HFFc6 (cell line): ENCODE measurements at places on chromosomes 6 and 20.

- peaks cover 10% of the 10 kb centered on the region for H3K36me3 ChIP-seq
- no peak for DNase-seq
- H3K4me1 ChIP-seq = no peaks in the 10 kb centered on the region
- H3K27me3 ChIP-seq = peaks cover 3% of the 10 kb centered on the region
These were observed 57.4 kb upstream of the DACT2 start for GRCh38 chr6:168376811-168377483.

GRCh38 chr6:105785066-105785811 is 300.9 kb upstream of the PRDM1 start:
- H3K27me3 ChIP-seq = no peaks in the 10 kb centered on the region; the same call in 1 of the 2 replicates
- H3K27ac ChIP-seq = no peak overlapping the region
- no peak for DNase-seq
- peaks cover 18% of the 10 kb centered on the region for H3K4me1 ChIP-seq
- no peak overlapping the region for H3K4me3 ChIP-seq

- H3K4me3 ChIP-seq = peak overlapping the region; percentile 71
- peaks cover 71% of the 10 kb centered on the region for H3K4me1 ChIP-seq
- peak overlapping the region; percentile 82 for H3K27ac ChIP-seq
- peak; percentile 72 for DNase-seq
- 0 out of 2 replicates have a peak, but pooled peaks cover 5% of the 10 kb centered on the region for H3K36me3 ChIP-seq
- no peaks in the 10 kb centered on the region for H3K27me3 ChIP-seq
These were observed 229.3 kb upstream of the TENT5A start for GRCh38 chr6:81981812-81982211.

DNA sequence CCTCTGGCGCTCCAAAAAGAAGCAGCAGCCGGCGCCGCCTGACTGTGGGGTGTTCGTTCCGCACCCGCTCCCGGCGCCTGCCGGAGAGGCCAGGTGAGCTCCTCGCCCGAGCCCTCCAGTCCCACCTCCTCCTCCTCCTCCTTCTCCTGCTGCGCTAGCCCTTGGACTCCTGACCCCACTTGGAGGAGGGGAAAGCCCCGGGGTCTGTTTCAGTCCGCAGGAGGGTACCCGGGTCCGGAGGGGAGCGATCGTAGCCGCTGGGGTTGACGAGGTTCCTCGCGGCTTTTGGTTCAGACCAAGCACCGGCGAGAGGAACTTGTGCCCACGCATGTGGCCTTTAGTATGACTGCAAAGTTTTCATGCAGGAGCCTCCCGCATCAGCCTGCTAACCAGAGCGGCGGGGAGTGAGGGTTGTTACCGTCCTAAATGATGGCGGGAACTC is 493 bp downstream of the CRYBG1 start:
- peaks cover 30% of the 10 kb centered on the region for H3K27me3 ChIP-seq
- H3K4me1 ChIP-seq = peaks cover 12% of the 10 kb centered on the region
- H3K4me3 ChIP-seq = peak overlapping the region; percentile 58; the same call in 1 of the 2 replicates
- no peak overlapping the region for H3K27ac ChIP-seq
- DNase-seq = no peak

DNA sequence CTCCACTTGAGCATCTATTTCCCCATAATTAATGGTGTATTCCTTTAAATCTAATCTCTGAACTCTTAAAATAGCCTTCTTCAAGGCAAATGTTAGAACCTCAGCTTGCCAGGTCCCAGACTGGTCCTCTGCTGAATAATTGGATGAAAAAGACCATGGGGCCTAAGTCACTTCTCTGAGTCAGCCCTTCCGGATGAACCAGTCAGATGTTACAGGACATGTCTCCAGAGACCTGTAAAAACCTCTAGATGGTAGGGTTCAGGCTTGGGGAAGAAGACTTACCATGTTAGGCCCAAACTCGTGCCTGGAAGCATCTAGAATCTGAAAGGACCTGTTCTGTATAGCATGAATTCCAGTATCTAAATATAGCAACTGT is 97.3 kb downstream of the CDKAL1 start:
- H3K36me3 ChIP-seq = no peaks in the 10 kb centered on the region; the same call in 1 of the 2 replicates
- no peak overlapping the region for H3K27ac ChIP-seq
- H3K4me1 ChIP-seq = peaks cover 7% of the 10 kb centered on the region
- H3K27me3 ChIP-seq = no peaks in the 10 kb centered on the region
- DNase-seq = no peak
- H3K4me3 ChIP-seq = no peak overlapping the region

DNA sequence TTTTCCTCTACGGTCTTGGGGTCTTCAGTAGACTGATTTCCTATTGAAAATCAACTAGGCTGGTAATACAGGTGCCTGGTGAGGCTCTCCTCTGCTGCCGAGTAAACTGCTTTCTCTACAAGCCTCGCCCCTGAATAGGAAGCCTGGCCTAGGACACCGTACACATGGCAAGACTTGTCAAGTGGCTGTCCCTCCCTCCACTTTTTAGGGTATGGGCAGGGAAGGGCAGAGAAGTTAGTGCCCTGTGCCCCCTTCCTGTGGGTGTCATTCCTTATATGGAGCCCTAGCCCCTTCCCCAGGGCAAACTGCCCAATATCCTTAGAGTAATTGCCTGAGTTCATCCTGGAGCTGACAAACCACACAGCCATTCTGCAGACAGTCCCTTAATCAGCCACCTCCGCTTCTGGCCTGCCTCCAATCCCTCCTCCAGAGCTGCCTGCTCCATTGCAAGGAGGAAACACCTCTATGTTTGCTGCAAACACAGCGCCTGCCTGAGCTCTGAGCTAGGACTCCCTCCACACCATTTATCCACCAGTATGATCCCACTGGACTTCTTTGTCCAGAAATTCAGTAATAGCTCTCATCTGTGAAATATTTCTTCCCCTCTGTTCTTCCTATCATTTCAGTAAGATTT is 93.1 kb downstream of the CHD6 start:
- peaks cover 28% of the 10 kb centered on the region for H3K4me1 ChIP-seq
- peak; percentile 29 for DNase-seq
- peaks cover 7% of the 10 kb centered on the region for H3K36me3 ChIP-seq
- H3K27ac ChIP-seq = peak overlapping the region; percentile 20; the same call in 1 of the 2 replicates
- no peaks in the 10 kb centered on the region; the same call in 1 of the 2 replicates for H3K27me3 ChIP-seq

- H3K36me3 ChIP-seq = 0 out of 2 replicates have a peak, but pooled peaks cover 11% of the 10 kb centered on the region
- H3K4me3 ChIP-seq = peak within 1 kb of the TSS; percentile 92
- peak within 1 kb of the TSS; percentile 58 for H3K27ac ChIP-seq
- no peak for DNase-seq
- peaks cover 24% of the 10 kb centered on the region for H3K4me1 ChIP-seq
- H3K27me3 ChIP-seq = peaks cover 3% of the 10 kb centered on the region
These were observed at the start of gene ADA for GRCh38 chr20:44651684-44652423. TSS of gene ADA (minus strand) at chr20:44651699. CDS start at chr20:44651607, 92 bp downstream.

DNA sequence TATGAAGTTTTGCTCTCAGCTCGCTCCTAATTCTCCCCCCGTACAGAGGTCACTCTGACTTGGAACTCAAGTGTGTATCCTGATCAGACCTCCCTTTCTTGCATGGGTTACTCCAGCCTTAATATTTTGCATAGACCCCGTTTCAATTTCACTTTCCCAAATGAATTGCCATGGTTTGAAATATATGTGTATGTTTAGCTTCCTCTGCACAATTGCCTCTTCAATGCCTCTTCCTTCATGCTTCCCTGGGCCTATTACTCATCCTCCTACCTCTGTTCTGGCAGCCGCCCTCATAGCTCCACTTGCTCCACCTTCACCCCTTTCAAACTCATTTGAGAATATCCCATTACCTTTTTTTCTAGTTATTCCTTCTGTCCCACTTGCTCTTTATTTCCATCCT is 90.0 kb upstream of the SAMD5 start:
- no peak for DNase-seq
- no peaks in the 10 kb centered on the region for H3K4me1 ChIP-seq
- H3K27ac ChIP-seq = no peak overlapping the region
- H3K36me3 ChIP-seq = no peaks in the 10 kb centered on the region
- H3K27me3 ChIP-seq = peaks cover 3% of the 10 kb centered on the region

GRCh38 chr6:24340998-24341938 is 16.6 kb downstream of the DCDC2 start:
- no peak overlapping the region for H3K27ac ChIP-seq
- no peaks in the 10 kb centered on the region; the same call in 1 of the 2 replicates for H3K27me3 ChIP-seq
- DNase-seq = no peak
- H3K36me3 ChIP-seq = no peaks in the 10 kb centered on the region
- H3K4me1 ChIP-seq = no peaks in the 10 kb centered on the region

- H3K4me3 ChIP-seq = no peak overlapping the region
- no peaks in the 10 kb centered on the region for H3K4me1 ChIP-seq
- peaks cover 30% of the 10 kb centered on the region for H3K27me3 ChIP-seq
These were observed 4.4 kb upstream of the PTPRT start for GRCh38 chr20:43194137-43194536.

DNA sequence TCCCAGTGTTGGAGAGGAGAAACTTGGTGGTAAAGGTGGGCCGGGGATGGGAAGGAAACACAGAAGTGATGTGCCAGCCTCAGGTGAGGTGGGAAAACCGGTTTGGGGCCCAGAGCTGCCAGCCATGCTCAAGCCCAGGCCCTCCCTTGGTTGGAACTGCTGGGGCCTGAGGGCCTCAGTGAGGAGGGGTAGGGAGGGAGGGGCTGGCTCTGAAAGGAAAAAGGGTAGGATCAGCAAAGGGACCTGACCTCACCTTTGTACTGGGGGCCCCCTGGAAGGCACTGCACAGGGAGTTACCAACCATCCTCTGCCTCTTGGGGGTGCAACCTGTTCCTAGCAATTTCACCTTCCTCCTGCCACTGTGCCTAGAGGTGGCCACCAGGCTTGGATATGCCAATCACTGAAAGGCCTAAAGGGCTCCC is 1.8 kb upstream of the SPEF1 start:
- peaks cover 2% of the 10 kb centered on the region for H3K27me3 ChIP-seq
- H3K27ac ChIP-seq = peak overlapping the region; percentile 49
- peaks cover 37% of the 10 kb centered on the region for H3K4me1 ChIP-seq
- H3K4me3 ChIP-seq = peak overlapping the region; percentile 39
- H3K36me3 ChIP-seq = peaks cover 11% of the 10 kb centered on the region
- DNase-seq = no peak

DNA sequence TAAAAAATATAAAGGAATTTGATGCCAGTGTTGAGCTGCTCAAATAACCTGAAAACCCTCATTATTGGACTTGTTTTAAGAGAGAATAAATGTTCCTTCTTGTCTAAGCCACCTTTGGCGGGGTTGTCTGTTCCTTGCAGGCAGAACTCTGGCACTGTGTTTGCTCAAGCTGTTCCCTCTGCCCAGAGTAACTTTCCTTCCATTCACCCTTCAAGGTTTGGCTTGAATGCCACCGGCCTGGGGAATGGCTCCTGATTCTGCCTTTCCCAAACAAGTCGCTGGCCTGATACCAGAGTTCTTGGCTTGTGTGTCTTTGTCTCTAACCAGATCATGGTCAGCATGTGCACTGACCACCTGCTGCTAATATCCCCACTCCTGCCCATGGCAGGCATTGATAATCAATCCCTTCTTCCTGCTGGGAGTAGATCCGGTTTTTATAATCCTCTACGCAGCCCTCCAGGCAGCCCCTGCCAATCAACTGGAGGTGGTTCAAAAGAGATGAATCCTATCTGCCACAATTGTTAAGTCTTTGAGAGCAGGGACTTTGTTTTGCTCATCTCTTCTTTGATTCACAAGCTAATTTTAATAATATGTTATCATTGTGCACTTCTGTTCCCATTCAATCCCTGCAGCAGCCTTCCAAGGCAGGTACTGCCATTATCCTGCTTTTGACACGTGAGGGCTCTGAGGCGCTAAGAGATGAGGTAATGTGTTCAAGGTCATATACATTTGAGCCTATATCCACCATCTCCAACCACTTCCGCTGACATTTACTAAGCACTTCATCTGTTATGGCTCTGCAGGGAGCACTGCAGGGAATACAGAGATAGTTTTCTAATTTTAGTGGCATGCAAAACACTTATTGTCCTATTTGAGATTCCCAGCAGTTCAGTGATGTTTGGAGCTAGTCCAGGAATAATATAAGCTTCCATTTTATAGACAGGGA is 3.1 kb upstream of the CCM2L start:
- no peak overlapping the region for H3K4me3 ChIP-seq
- no peak for DNase-seq
- peaks cover 39% of the 10 kb centered on the region for H3K27me3 ChIP-seq
- H3K27ac ChIP-seq = no peak overlapping the region
- H3K4me1 ChIP-seq = no peaks in the 10 kb centered on the region; the same call in 1 of the 2 replicates
- no peaks in the 10 kb centered on the region for H3K36me3 ChIP-seq

DNA sequence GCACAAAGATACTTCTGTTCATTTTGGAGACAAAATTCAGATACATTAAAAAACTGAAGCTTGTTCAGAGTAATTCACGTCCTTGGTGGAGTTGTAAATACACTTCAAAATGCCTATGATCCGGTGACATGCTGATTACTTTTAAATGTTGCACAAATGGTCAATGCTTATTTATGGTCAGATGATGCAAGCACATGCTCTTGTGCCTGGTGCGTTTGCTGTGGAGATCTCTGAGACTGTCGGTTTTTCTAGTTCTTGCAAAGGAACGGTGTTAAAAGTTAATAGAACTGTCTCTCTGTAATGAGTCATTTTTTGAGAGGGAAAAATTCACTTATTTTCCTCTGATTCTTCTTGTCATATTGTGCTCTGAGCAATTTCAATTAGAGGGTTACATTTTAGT is 45.2 kb upstream of the EDN3 start:
- no peaks in the 10 kb centered on the region for H3K36me3 ChIP-seq
- H3K27ac ChIP-seq = no peak overlapping the region
- DNase-seq = no peak

DNA sequence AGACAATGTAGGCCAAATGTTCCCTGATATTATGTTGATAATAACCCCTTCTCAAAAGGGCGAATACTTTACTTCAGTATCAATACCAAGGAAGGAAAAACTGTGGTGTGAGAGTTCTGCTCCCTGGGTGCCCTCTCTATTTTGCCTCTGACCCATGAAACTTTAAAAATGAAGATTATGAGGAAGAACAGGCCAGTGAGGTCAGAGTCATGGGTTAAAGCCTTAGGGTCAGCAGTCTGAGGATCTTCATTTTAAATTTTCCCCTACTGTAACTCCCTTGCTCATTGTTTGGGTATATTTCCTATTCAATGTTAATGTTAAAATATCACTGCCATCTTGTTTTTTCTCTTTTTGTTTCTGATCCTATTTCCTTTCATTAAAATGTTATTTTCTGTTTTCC is 47.9 kb downstream of the PRKN start:
- no peaks in the 10 kb centered on the region for H3K36me3 ChIP-seq
- no peak overlapping the region for H3K27ac ChIP-seq
- no peaks in the 10 kb centered on the region for H3K4me1 ChIP-seq
- no peak for DNase-seq
- peaks cover 4% of the 10 kb centered on the region; the same call in 1 of the 2 replicates for H3K27me3 ChIP-seq
- H3K4me3 ChIP-seq = no peak overlapping the region

DNA sequence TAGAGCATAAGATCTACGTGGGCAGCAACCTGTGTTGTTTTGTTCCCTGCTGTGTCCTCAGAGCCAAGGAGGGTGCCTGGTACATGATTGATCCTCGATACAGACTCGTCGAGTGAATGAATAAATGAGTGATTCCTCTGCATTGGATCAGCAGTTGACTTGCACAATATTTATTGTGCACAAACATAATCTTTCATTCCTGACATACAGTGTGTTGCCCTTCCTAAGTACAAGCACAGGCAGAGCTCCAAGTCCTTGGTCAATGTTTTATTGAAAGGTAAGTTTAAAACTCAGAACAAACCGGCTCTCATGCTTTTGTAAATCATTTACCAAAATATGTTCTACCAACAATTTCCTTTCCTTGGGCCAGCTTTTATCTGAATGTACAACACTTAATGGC is 57.4 kb downstream of the STMND1 start:
- DNase-seq = no peak
- 0 out of 2 replicates have a peak, but pooled peaks cover 2% of the 10 kb centered on the region for H3K27me3 ChIP-seq
- H3K27ac ChIP-seq = no peak overlapping the region
